ENCODE measurements at places on chromosomes 3 and 15.

DNA sequence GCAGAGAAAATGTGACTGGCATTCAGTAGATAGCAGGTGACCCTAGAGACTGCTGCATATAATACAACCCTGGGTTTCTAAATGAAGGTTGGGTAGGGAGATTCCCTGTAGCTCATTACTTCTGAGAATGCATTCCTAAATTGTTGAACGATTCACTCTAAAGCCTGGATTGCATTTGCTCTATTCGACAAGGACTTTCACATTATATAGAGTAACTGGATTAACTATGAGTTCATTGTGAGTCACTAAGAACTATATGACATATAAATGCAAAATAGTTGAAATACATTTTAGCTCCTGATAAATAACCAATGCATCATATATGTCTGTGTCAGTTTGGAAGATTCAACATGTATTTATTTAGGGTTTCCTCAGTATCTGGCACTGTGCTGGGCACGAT is 294.7 kb upstream of the CCDC54 start:
- no peak for DNase-seq

- peak; percentile 0 for DNase-seq
These were observed 42.2 kb upstream of the GNB5 start for GRCh38 chr15:52233405-52233804.

DNA sequence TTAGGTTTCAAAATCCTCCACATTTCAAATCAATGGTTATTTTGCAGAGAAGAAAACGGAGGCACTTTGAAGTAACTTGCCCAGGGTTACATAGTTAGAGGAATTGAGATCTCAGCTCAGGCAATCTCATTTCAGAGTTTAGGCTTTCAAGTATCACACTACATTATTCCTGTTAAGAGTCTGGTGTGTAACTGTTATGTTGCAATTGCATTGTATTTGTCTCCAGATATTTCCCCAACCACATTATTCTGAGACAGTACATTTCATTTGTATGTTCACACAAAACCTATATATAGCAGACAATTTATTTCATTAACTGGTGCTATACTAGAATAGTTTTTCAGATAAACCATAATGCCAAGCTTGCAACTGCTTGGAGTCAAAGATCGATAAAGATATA is 154.2 kb upstream of the TSPAN3 start:
- no peak for DNase-seq

DNA sequence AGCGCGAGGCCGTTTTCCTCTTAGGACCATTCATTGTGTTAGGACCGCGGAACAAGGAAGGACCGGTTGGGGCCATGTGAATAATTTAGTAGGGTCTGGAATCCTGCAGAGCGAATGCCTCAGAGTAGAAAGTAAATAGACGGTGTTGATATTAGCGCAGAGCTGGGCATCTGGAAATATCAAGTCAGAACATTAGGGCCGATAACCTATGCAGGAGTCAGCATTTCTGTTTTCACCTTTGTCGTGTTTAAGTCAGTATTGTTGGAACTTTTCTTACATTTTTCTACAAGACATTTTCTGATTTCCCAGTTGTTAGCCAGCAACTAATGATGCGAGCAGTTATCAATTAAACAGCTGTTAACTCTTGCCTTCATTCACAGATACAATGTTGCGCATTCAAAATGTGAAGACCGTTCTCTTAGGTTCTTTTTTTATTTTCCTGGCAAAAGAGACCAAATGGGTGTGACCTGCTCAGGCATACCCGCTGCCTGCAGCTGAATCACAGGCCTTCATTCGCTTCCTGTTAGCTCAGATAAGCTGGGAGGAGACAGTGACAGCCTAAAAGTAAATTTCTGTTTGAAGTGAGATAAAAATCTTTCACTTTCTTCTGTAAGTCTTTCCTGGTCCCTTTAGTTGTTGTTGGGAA is 966 bp upstream of the PKM start:
- peak; percentile 28 for DNase-seq

DNA sequence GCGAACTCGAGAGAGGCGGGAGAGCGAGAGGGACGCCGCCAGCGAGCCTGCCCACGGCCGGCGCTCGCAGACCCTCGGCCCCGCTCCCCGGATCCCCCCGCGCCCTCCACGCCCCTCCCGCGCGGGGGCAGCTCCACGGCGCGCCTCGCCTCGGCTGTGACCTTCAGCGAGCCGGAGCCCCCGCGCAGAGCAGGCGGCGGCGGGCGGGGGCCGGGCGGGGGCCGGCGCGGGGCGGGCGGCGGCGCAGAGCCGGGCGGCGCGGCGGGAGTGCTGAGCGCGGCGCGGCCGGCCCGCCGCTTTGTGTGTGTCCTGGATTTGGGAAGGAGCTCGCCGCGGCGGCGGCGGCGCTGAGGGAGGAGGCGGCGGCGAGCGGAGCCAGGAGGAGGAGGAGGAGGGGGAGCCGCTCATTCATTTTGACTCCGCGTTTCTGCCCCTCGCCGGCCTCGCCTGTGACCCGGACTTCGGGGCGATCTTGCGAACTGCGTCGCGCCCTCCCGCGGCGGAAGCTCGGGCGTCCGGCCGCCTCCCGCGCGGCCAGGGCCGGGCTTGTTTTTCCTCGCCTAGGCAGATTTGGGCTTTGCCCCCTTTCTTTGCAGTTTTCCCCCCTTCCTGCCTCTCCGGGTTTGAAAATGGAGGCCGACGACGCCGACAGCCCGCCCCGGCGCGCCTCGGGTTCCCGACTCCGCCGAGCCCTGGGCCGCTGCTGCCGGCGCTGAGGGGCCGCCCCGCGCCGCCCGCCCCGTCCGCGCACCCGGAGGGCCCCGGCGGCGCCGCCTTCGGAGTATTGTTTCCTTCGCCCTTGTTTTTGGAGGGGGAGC is 524 bp downstream of the IGF1R start:
- no peak for DNase-seq

DNA sequence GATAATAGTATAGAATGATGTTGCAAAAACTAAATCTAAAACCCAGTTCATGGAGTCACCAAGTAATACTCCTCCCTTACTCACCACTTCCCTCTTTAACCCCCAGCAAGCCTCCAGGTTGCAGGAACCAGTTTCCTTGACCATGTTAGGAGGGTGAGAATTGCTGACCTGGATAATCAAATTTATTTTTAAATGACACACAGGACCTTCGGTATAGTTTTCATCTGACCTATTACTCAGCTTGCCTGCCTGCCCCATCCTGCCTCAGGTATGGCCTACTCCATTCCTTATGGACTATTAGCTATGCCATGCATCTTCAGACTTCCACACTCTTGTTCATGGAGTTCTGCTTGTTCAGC is 883 bp downstream of the RTP4 start:
- no peak for DNase-seq

DNA sequence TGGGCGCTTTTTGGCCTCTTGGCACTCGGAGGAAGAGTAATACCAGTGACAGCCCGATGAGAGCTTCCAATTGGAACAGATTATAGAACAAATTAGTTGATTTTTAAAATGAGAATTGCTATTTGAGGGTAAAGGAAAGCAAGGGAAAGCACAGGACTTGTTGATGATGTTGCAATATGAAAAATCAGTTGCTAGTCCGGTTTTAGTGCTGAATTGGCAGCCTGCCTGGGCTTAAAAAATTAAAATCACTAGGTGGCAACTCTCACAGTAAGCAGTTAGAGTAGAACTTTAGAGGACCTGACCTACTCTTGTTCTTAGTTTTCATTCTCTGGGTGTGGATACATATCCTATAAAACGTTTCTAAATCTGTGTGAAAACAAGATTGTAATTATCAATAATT is 2.1 kb upstream of the SCAANT1 start:
- no peak for DNase-seq

GRCh38 chr3:171940151-171940649 is 97.1 kb downstream of the TMEM212 start:
- DNase-seq: no peak

- no peak for DNase-seq
These were observed 52.1 kb upstream of the IQSEC1 start for GRCh38 chr3:13125092-13126015.

GRCh38 chr3:20576228-20576627 is 390.2 kb upstream of the SGO1 start:
- no peak for DNase-seq

DNA sequence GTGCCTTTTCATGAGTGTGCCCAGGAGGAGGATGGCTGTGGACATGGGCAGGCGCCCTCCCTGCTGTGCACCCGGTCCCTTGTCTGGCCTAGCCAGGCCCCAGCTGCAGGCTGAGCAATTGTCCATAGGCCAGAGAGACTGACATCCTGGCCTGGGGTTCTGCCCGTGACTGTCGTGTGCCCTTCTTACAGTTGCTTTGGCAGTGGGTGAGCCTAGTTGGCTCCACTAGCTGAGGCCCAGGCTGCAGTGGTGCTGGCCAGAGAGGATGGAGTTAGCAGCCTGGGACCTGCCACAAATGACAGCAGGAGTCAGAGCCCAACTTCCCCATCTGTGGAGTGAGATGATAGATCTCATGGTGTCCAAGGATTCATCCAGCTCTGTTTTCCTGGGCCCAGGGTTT is 9.0 kb upstream of the CHRNB4 start:
- DNase-seq: no peak

All from GF-D8 (cell line).